CD4-positive, alpha-beta T cell treated with Interleukin-6 for 4 hours (primary cell): ENCODE measurements at places on chromosomes 3 and 15.

- no peak for DNase-seq
These were observed 119.4 kb upstream of the IQSEC1 start for GRCh38 chr3:13192471-13193213.

- no peak for DNase-seq
These were observed 691 bp downstream of the RHCG start for GRCh38 chr15:89495638-89496145.

DNA sequence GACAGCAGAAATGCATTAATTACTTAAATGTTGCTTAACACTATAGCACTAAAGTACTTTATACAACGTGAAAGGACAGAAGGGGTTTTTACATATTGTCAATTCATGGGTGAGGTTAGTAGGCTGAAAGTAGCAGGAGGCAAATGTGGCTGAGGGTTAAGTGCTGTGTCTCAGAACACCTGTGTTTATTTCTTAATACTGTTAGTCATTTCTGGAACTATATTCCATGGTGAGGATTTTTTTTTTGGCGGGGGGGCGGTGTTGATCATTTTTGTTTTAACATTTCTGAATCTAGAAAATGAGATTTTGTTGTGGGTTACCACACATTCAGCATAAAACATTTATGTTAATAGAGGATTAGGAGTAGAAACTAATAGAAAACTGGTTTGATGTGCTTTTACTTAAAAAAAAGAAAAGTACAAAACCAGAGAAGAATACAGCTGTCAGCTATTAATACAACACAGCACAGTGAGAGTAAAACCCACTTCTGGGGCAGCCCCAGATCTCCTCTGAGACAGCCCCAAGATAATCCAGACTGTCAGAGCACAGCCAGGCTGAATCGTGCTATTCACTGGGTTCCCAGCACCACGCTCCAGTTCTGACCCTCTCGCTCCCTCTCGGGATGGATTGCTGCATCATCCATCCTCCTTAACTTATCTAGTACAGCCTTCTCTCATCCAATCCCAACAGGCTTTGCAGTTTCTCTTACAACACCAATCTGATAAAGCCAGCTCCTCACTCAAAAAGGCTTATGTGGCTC lies 307.7 kb downstream of the TUSC7 start:
- no peak for DNase-seq

DNA sequence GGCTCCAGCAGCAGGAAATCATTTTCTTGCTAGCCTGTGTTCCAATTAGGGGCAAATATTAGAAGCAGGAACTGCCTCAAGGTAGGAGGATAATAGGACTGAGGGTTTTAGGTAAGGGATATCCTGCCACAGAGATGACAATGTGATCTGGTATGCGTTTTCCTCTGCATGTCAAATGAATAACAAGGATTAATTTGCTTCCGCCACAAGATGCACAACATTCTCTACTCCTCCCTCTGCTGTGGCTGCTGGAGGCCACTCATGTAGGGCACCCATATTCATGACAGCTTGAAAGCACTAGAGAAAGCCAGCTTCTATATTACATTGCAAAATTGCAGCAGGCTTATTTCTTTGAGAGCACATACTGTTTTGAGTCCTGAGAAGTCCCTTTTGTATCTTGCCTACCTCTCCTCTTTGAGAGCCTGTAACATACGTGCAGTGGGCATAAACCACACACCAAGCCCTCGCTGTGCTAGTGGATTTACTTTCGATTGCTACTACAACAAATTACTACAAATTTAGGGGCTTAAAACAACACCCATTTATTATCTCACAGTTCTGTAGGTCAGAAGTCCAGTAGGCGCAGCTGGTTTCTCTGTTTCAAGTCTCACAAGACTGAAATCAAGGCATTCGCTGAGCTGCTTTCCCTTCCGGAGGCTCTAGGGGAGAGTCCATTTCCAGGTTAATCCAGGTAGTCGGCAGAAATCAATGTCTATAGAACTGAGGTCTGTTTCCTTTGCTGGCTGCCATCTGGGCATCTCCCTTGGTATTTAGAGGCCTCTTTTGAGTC lies 5.9 kb upstream of the CD47 start:
- no peak for DNase-seq

DNA sequence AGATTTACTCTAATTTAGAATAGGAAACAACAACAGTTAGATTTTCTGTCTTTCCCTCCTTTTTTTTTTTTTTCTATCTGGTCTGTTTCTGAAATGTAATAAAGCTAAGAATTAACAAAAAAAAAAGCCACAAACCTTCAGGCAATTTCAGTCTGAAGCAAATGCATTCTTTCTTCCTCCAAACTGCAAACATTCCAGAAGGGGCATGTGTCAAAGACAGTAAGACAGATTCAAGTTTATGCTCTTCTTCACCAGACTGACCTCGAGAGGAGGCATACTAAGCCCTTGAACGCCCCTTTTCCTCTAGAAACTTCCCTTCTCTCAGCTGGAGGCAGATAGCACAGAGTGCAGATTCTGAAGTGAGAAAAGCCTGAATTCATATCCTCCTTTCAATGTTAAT lies 654.6 kb upstream of the LMCD1 start:
- DNase-seq = no peak

DNA sequence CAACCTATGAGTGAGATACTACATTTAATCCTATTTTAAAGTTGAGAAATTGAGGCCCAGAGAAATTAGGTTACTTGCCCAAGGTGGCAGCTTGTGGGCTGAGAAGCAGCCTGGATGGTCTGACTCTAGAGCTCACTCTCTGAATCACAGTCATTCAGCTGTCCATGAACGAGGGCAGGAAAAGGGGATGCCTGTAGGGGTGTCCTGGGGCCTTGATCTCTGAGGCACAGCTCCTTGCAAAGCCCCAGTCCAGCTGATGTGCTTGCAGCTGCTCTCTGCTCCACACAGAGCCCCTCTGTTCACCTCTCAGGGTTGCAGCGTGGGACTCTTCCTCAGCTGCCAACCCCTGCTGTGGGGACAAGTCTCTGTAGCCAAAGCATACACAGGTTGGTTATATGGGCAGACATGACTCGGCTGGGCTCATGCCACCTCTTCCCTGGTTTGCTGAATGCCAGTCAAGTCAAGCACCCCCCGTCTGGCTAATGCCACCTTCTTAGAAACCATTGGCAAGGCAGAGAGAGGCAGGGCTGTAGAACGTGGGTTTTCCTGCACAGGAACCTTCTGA lies 56.8 kb downstream of the GASK1A start:
- no peak for DNase-seq

DNA sequence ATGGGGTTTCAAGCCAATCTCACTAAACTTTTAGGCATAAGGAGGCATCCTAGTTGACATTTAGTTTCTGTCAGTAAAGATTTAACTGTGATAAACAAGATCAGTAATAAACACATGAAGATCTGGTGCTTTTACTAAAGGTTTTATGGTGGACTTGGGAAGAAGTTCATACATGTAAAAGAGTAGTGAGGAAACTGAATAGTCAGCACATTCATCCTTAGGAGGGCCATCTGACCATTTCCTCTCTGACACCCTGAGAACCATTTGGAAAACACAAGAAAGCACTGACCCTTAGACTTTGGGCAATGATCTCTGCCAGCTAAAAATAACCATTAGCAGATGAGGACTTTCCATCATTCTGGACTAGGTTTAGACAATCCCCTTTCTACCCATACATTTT lies 1040.9 kb downstream of the AGBL1 start:
- no peak for DNase-seq

GRCh38 chr15:44656298-44656697 lies 7.2 kb downstream of the SPG11 start:
- no peak for DNase-seq

GRCh38 chr3:100865442-100865841 lies 127.8 kb downstream of the ABI3BP start:
- no peak for DNase-seq

DNA sequence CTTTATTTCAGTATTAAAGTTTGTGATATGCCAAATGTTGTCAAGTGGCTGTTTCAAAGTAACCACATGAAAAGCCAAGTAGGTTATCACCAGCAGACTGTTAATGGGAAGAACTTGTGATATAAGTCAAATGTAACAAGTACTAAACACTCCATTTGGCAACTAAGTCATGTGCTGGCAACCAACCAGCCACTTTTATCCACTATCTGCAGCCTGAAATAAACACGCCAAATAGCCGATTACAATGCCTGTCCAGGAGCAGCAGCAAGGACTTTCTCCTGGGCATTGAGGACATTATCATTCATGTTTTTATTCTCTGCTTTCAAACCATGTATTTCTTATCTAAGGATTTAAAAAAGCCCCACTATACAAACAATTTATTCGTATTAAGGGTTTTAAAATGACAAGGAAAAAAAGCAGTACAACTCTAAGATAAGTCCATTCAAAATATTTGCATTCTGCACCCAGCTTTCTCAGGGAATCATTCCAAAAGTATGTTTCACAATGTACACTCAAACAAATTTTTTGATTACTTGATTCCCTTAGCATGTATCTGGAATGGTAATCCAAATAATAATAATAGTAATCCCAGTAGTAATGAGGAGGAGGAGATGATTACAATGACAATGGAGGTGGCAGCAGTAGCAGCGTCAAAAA lies 448.6 kb downstream of the ERC2 start:
- no peak for DNase-seq

DNA sequence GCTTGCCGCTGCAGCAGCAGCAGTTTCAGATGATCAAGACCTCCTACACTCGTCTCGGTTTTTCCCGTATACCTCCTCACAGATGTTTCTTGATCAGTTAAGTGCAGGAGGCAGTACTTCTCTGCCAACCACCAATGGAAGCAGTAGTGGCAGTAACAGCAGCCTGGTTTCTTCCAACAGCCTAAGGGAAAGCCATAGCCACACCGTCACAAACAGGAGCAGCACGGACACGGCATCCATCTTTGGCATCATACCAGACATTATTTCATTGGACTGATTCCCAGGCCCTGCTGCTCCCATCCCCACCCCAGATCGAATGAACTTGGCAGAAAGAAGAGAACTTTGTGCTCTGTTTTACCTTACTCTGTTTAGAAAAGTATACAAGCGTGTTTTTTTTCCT lies 17.6 kb downstream of the CALML4 start:
- DNase-seq = no peak

DNA sequence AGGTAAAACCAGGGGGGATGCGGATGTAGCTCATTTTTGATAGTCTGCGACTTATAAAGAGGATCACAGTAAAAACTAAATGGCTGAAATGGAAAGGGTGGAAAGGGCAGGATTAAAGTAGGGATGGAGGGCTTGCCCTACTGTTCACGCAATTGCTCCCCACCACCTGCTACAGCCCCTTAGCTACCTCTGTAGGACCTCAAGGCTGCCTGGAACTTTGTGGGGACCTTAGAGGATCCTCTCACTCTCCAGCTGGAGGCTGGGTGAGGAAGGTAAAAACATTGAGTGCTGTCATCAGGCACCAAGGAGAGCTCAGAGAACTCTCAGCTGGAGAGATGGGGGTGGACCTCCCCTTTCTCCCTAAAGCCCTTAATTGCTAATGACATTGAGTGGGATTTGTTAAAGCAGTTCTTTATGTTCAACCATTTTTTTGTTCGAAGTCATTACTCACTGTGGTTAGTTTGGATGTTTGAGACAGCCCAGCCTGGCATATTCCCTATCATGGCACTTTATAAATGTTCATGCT lies 213.0 kb downstream of the CLSTN2 start:
- no peak for DNase-seq

DNA sequence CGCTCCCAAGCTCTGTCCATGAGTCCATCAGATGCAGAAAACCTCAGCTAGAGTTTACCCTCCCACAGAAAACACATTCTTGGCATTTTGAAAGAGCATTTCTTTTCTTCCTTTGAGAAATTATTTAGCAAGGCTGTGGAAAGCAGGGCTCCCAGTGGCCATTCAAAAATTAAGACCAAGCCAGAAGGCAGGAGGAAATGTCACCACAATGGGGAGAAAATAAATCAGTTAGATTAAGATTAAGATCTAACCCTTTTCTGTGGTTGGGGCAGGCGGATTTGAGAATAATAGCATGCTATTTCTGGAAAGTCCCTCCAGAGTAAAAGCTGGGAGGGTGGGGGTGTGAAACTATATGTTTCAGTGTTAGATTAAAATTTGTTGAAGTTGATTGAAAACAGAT lies 20.2 kb downstream of the LRIG1 start:
- DNase-seq = peak; percentile 26

GRCh38 chr15:41495736-41496599 lies 2.3 kb downstream of the ITPKA start:
- no peak for DNase-seq

DNA sequence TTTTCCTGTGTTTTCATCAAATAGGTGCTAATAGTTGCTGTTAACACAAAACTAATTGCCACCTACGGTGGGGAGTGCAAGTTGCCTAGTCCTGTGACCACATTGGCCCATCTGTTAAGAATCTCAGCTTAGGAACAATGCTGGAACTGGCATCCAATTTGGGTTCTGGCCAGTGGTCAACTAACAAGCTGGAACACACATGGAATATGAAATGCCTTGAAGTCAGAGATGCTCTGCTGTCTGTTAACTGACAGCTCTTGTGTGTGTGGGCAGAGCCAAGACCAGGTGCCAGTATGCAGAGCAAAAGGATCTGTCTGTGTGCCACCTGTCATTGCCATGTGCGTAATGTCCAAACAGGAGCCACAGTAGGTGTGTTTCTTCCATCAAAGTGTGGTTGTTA lies 460.8 kb downstream of the ROBO2 start:
- no peak for DNase-seq

DNA sequence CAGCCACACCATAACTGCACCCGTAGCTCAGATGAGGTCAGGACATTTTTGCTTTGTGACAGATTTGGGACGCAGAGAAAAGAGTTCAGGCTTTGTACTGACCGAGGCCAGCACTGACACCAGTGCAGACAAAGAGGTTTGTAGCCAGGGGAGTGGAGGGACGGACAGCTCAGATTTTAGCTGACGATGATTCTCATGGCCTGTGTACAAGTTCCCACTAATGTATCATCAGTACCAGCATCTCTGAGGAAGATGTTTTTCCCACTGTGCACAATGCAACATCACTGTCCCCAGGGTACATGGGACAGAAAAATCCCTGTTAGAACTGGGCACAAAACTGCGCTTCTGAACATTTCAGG lies 112.7 kb downstream of the SLCO3A1 start:
- no peak for DNase-seq
